CD4-positive, alpha-beta memory T cell (primary cell): ENCODE measurements at places on chromosomes 6 and 20. TPM values are rescaled to one million over a fixed set of nuclear protein-coding genes. Genes with fewer than 3 reads are reported as not detected.

Gene DSP
- not detected for total RNA-seq

Gene SCRT2
- total RNA-seq, result not detected

Gene PGM3
- total RNA-seq, result 39.9 TPM

Gene HSPA12B
- total RNA-seq, result not detected

GRCh38 chr6:127186889-127187288 is 68.4 kb downstream of the RSPO3 start:
- DNase-seq, result no peak

DNA sequence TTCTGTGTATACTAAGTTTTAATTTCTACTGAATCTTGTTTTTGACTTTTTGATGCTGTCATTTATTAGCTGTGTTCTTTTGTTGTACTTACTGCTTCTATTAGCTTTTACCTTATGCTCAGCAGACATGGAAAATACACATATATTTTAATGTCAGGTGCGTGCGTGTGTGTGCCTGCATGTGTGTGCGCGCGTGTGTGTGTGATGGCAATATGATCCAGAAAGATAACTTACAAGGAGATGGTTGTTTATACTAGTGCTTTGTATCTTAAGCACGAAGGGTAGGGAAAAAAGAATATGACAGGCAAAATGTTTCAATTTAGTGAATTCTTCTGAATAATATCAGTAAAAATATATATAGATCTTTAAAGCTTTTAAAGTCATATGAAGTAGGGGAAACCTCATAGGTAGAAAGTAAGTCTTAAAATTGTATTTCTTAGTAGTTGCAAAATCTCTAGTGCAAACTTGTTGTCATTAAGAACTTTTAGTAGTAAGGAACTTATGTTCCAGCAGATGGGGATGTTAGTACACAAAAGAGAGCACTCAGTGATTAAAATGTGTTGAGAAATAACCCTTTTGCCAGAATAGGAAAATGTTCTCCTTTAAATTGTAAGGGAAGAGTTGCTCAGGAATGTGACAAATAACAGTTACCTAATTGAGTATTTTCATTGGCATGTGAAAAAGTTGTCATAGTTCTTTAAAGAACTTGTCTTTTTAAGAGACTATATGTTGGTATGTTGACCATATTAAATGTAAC is 13.2 kb downstream of the QKI start:
- peak; percentile 12 for DNase-seq

DNA sequence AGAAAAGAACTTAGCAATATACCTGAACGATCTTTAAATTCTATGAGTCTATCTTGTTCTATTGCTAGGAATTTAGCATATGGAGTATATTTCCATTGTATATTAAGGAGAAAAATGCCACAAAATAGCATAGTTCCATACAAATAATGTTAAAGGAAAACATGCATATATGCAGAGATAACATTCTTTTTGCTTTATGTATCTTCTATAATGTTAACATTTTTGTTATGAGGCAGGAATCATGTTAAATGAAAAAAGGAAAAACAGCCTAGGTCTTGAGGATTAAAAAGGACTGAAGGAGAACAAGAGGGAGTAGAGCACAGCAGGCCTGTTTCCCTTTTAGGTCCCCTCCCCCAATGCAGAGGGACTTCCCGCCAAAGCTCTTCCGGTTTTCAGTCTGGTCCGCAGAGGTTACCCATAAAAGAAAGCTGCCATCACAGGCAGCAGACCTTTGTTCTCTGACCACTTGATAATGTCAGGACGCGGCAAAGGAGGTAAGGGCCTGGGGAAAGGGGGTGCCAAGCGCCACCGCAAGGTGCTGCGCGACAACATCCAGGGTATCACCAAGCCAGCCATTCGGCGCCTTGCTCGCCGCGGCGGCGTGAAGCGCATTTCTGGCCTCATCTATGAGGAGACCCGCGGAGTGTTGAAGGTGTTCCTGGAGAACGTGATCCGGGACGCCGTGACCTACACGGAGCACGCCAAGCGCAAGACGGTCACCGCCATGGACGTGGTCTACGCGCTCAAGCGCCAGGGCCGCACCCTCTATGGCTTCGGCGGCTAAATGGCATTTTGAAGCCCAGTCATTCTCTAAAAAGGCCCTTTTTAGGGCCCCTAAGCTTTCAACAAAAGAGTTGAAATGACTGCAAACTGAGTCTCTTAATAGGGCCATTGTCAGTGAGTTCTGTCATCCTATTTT is 108.4 kb upstream of the PRSS16 start:
- DNase-seq, result peak; percentile 64

- no peak for DNase-seq
These were observed 6.3 kb upstream of the TBC1D22B start for GRCh38 chr6:37251211-37251780.

DNA sequence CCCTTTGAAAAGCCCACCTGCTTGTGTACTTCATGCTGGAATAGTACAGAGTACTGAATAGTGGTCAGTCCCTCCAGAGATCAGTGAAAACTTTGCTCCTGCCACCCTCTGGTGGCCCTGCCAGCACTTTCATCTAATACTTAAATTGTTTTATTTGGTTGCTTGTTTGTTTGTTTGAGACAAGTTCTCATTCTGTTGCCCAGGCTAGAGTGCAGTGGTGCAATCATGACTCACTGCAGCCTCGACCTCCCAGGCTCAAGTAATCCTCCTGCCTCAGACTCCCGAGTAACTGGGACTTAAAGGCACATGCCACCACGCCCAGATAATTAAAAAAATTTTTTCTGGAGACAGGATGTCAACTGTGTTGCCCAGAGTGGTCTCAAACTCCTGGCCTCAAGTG is 9.1 kb downstream of the FAM83D start:
- DNase-seq, result no peak

- DNase-seq, result no peak
These were observed 176.6 kb downstream of the TSHZ2 start for GRCh38 chr20:53148771-53149147.

- DNase-seq, result no peak
These were observed 533.4 kb downstream of the PKHD1 start for GRCh38 chr6:51554029-51554428.

GRCh38 chr6:14020551-14020950 is 95.8 kb downstream of the RNF182 start:
- DNase-seq, result no peak

- DNase-seq, result no peak
These were observed 280.7 kb downstream of the TAF4 start for GRCh38 chr20:61784801-61785566.

DNA sequence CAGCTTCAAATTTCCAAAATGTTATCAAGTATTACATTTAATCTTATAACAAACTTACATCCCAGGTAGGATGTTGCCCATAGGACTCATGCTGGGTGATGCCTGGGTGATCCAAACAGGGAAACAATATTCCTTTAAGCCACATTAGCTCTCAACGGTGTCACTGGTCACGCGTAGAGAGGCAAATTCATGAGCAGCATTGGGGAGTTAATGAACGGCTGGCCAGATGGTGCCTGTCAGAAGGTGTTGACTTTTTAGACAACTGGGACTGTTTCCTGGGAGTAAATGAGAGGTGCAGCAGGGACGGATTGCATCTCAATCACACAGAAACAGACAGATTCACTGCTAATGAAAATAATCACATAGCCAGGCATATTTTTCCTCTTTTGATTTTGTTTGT is 83.3 kb upstream of the ID4 start:
- no peak for DNase-seq

DNA sequence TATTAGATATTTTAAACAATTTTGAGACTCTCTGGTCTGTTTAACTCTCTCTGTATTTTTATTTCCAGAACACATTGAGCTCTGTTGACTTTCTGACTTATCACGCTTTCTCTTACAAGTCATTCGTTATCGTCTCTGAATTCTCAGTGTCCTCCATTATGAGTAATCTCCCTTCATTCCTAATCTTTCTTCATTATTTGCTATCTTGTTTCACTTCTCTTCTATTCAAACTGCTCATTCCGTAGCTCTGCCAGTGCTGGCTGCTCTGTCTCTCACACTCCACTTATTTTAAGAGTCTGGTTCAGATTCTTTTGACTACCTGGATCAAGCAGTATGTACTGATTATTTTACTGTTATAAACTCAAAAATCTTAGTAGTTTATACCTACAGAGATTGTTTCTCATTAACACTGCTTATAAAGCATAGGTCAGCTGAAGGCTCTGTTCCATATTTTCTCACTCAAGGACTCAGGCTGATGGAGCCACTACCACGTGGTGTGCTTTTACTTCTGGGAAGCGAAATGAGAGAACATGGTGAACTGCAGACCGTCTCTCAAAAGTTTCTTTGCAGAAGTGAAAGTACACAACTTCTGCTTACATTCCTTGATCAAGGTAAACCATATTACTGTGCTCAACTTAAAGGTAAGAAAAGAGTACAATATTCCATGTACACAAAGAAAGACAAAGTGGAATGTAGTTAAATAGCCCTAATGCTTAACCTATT is 485.2 kb downstream of the GRIK2 start:
- no peak for DNase-seq

DNA sequence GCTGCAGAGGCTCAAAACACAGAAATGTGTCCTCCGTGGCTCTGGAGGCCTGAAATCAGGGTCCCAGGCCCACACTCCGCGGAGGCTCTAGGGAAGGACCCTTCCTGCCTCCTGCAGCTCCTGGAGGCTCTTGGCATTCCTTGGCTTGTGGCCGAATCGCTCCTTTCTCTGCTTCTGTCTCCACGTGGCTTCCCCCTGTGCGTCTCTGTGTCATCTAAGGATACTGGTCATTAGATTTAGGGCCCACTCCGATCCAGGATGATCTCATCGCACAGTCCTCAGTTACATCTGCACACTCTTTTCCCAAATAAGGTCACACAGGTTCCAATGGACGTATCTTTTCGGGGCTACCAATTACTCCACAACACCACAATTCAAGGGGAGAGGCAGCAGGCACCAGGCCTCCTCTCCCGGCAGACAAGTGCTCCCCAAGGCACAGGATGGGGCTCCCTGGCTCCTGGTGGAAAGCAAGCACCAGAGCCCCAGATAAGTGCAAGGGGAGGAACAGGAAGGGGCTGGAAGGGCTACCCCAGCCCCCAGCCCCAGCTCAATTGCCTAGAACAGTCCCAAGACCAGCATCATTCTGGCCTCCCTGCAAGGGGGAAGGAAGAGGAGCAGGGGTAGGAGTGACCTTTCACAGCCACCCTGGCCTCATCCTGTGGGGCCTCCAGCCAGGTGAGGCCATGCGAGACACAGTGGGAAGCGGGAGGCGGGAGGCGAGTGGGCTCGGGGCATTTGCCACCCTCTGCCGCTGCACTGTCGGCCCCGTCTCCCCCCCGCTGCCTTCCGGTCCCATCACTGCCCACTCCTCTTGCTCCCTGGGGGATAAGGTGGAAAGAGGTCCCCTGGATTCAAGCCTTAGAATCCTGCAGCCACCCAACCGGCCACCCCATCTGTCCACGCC is 16.3 kb downstream of the NTSR1 start:
- no peak for DNase-seq
